ENCODE measurements at places on chromosomes 7 and 10.

- no peak for DNase-seq
Measured at GRCh38 chr10:16929069-16929468, 111.8 kb upstream of the RSU1 start.

GRCh38 chr7:112005205-112005775 is 200.9 kb downstream of the DOCK4 start:
- DNase-seq, result no peak

GRCh38 chr7:877312-878232 is 1.2 kb downstream of the GET4 start:
- DNase-seq, result no peak

DNA sequence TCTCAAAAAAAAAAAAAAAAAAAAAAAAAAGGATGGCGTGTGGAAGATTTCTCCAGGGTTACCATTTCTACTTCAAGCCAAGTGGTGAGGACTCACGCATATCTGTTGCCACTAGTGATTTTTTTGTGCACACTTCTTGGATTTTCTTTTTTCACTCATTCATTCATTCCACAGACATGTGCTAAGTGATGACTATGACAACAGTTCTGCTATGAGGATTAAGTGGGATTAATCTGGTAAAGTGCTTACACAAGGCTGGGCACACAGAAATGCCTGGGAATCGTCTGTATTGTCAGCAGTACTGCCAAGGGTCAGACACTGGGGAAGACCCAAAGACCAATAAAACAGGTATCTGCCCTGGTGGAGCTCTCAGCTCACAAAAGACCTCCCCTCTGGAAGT is 6.3 kb upstream of the OPN1SW start:
- no peak for DNase-seq

GRCh38 chr10:108982159-108982558 is 941.2 kb downstream of the XPNPEP1 start:
- no peak for DNase-seq

DNA sequence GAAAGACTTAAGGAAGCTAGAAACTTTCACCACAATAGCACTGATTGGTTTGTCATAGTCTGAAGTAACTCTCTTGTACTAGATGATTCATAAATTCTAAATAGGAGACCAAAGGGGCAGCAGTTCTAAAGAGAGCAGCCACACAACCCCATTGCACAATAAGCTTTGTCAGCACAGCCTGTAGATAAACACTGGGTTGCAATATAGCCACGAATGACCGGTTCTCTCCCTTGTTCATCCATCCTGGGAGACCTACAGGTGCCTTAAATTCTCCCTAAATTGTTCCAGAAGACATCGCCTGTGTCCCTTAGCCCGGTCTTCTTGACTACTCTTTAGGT is 167.0 kb downstream of the SNX13 start:
- no peak for DNase-seq

DNA sequence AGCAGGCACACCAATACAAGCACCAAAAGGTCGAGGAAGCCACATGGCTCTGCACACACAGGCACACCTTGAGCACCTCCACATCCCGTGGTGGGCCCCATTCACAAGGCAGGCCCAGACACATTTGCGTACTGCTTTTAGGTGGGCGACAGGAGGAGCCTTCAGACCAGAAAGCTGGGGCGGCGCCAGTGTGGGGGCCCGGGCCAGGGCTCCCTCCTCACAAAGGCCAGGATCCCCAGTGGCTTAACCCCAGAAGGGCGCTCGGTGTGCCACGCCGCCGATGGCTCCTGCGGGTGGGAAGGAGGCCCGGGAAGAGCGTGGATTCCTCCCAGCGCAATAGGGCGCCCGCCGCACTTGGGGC is 2.8 kb upstream of the SMARCD3 start:
- peak; percentile 50 for DNase-seq

Data from left cardiac atrium (tissue), 4 donors.